ENCODE measurements at places on chromosomes 16 and 17. TPM values are rescaled to one million over a fixed set of nuclear protein-coding genes. Genes with fewer than 3 reads are reported as not detected.

DNA sequence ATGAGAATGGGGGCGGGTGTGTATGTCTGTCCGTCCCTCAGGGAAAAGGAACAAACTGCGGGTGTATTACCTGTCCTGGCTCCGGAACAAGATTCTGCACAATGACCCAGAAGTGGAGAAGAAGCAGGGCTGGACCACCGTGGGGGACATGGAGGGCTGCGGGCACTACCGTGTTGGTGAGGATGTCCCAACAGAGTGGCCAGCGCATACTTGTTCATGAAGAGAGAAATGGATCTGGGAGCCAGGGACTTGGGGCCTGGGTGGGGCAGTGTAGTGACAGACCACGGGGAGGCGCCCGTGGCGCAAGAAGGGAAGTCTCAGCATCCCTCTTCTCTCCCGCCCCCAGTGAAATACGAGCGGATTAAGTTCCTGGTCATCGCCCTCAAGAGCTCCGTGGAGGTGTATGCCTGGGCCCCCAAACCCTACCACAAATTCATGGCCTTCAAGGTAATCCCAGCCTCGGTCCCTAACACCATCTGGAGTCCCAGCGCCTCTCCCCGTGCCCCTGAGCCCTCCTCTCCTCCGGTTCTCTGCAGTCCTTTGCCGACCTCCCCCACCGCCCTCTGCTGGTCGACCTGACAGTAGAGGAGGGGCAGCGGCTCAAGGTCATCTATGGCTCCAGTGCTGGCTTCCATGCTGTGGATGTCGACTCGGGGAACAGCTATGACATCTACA, 3.5 kb upstream of the C17orf107 start:
- no peak for DNase-seq

TM4SF5 gene
- total RNA-seq: not detected

GRCh38 chr17:17285951-17286350, 4.9 kb upstream of the COPS3 start:
- no peak for DNase-seq

KRTAP2-1 gene
- not detected for total RNA-seq

GRCh38 chr17:53471514-53471913, 351.2 kb upstream of the KIF2B start:
- DNase-seq: no peak

BMERB1 gene
- 44.9 TPM for total RNA-seq

KRTAP9-8 gene
- not detected for total RNA-seq

KRT33B gene
- total RNA-seq: not detected

HS3ST3A1 gene
- not detected for total RNA-seq

TTLL6 gene
- total RNA-seq: 0.68 TPM

- no peak for DNase-seq
Measured at GRCh38 chr17:50586421-50587247, 26.1 kb downstream of the CACNA1G start.
